ENCODE measurements at places on chromosomes 11 and 22.

DNA sequence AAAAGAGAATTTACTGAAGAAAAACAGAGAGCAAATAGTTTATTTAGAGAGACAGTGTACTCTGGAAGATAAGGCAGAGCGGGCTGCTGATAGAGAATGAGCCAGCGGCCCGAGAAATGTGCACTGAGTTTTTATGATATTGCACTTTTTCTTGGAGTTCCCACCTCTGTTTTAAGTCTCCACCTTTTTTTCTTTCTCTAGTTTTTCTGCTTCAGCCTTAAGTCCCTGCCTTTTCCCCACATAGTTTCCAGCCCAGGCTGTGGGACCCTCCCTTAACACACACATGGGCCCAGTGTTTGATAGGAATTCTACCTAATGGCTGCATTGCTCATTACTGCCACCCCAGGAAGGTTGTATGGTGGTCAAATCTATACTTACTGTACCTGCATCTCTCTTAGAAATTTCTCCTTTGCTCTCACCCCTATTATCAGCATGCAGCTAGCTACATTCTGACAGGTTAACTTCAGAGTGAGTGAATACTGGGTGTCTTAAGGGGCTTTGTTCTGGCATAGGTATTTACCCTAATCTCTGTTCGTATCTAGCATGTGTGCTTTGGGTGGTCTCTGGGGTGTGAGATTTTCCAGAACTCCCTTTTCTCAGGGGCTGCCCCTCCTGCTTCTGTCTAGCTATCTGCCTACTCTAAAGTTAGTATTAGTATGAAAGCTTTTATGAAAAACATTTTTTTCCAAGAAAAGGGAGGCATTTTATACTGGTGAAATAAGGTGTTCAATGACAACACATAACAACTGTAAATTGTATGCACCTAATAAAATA lies 127.3 kb upstream of the TOP3B start:
- DNase-seq, result no peak

DNA sequence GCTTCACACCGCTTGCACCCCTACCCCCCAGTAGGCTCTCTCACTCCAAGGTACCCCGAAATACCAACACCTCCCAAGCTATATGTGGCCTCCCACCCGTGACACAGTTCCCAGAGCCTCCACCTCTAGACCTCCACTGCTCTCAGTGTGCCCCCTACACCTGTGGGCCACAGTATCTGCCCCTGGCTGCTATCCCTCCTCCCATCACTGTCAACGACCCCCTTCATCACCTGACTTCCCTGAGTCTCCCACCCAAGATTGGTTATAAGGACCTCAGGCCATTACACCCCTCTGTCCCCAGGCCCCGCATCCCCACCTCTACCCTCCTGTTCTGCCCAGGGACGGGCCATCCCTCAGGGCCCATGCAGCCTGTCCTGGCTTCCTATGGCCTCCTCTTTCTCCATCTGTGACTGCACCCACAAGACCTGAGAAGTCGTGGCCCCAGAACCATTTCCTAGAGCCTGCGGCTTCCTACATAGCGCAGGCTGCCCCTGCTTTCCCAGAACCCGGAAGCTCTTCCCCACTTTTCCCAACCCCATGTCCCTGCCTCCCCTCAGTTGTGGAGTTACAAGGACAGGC lies 734 bp downstream of the ACR start:
- DNase-seq, result no peak

- DNase-seq, result no peak
Observed at GRCh38 chr11:27201454-27202302, 161.1 kb downstream of the BBOX1 start.

DNA sequence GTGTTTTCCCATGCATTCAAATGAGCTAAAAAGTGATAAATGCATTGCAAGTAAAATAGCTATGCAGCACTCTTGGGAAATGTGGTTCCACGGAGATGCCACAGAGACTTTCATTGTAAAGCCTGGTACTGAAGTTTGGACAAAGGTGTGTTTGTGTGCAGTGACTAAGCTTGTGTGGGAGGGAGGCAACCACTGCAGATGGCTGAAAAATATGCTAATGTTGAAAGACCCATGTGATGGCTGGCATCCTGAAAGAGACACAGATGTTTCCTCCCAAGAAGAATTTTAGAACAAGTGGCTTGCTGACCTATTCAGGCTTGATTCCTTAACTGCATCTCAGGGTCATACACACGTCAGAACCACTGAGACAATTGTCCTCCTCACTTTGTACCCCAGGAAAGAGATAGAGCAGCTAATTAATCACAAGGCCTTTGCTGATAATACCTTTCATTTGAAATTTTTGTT lies 73.8 kb downstream of the FAM76B start:
- DNase-seq, result no peak

- no peak for DNase-seq
Observed at GRCh38 chr22:48886604-48887393, 940.9 kb downstream of the BRD1 start.

GRCh38 chr11:74734559-74734925 lies 3.3 kb upstream of the CHRDL2 start:
- DNase-seq, result no peak

GRCh38 chr11:14218728-14219127 lies 140.3 kb downstream of the RRAS2 start:
- no peak for DNase-seq

GRCh38 chr11:128290106-128290840 lies 297.1 kb downstream of the ETS1 start:
- peak; percentile 87 for DNase-seq

DNA sequence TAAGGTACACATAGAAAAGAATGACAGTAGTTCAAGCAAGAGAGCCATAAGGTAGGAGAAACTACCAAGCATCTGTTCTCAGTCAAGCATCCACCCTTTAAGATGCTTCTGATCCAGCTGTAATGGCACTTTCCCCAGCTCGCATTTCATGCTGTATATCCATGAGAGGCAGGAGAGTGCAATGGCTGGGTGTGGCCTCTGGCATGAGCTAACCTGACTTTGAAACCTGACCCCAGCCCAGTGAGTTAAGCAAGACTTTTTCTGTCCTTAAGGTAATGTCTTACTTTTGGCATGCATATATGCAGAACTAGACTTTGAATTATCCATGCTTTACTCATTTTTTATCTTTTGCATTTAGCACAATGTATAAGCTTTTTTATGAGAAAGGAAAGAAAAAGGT lies 79.8 kb upstream of the CNTN5 start:
- DNase-seq, result no peak

GRCh38 chr11:123143921-123144320 lies 51.1 kb downstream of the CLMP start:
- no peak for DNase-seq

DNA sequence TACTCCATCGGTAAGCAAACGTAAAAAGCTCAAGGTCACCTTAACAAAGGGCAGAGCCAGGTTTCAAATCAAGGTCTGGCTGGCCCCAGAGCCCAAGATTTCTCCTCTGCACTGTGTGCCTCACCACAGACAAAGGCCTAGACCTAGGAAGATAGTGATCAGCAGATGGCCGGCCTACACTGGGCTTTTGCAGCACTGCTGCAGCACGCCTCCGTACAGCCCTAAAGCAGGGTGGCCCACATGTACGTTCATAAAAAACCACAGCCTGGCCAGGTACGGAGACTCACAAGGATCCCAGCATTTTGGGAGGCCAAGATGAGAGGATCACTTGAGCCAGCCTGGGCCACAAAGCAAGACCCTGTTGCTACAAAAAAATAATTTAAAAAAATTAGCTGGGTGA lies 106.3 kb upstream of the PITPNB start:
- DNase-seq, result no peak

DNA sequence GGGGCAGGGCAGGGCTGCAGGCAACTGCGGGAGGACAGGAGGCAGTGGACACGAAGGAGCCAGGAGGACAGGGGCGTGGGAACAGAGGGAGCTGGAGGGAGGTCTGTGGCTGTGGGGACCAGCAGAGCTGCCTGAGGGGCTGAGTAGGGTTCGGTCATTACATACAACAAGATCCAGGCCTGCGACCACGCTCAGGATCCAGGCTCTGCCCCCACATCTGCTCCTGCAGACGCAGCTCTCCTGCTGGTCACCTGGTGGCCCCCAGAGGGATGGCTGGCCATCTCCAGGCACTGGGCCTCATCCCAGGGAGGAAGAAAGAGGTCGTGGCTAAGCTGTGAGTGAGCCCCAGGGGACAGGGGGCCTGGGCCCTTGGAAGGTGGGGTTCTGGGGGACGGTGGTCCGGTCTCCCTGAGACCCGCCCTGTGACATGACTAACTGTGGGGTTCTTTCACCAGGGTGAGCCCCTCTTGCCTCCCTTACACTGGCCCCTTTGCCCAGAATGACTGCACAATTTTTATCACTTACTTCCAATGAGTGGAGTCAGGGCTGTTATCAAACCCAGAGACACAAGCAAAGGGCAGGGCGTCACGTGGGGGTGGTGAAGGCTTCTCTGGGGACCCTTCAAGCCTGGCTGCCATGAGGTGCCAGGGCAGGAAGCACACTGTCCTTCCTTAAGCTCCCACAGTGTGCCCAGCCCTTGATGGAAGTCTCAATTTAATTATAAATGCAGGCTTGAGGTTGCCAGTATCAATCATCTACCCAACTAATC lies 6.7 kb upstream of the APOBEC3A start:
- DNase-seq, result no peak

- DNase-seq, result no peak
Observed at GRCh38 chr11:126165757-126166156, 45.7 kb downstream of the RPUSD4 start.

- no peak for DNase-seq
Observed at GRCh38 chr22:17043521-17043920, 35.5 kb upstream of the GAB4 start.

Measured in immature natural killer cell (primary cell).